ENCODE measurements at places on chromosomes 2 and 18.

- peak; percentile 26 for DNase-seq
Observed at GRCh38 chr18:41814651-41815050, 140.4 kb upstream of the PIK3C3 start.

- DNase-seq = no peak
Observed at GRCh38 chr2:55401124-55401523, 18.5 kb downstream of the CCDC88A start.

DNA sequence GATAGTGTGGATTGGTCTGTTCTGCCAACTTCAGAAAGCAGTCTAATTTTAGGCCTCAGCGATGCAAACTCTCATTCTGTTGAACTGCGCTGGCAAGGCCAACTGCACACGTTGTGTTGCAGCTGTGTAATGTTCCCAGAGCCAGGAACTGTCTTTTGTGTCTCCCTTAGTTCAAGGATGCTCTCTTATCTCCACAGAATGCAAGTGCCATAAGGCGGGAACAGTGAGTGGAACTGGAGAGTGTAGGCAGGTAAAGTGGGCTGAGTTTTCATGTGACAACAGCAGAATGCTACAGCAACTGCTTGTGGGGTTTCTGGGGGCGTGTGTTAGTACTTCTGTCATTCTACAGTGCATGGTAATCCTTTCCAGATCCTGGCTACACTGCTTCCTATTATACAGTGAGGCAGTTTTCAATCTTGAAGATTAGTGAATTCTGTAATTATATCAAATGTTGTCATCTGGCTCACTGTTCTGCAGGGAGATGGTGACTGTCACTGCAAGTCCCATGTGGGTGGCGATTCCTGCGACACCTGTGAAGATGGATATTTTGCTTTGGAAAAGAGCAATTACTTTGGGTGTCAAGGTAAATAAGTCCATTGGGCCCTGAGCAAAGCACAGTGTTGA is 125.8 kb downstream of the LAMA3 start:
- DNase-seq = no peak

- peak; percentile 90 for DNase-seq
Observed at GRCh38 chr2:37871456-37872191, 53.5 kb upstream of the RMDN2 start.

- DNase-seq = peak; percentile 51
Observed at GRCh38 chr2:182763311-182763912, 47.4 kb downstream of the DNAJC10 start.

- no peak for DNase-seq
Observed at GRCh38 chr2:75960472-75961009, 249.8 kb upstream of the GCFC2 start.

All from astrocyte (in vitro differentiated cells and primary cell).